ENCODE measurements at places on chromosomes 4 and X.

DNA sequence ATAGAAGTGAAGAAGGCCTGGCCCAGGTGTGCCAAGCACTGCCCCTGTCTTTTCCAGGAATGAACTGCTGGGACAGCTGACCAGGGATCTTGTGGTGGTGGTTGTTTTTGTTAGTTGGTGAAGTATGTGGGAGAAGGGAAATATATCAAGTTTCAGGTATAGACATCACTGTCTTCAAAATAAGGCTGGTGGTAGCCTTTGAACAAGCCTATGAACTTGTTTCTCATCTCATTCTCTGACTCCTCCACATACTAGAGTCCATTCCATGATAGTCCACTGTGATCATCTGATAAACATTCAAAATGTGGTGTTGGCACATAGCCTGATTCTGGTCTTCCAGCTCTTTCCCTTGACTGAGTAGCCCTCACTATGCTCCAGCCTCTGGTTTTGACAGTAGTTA lies 303.7 kb downstream of the CAMK2D start:
- no peak for DNase-seq

DNA sequence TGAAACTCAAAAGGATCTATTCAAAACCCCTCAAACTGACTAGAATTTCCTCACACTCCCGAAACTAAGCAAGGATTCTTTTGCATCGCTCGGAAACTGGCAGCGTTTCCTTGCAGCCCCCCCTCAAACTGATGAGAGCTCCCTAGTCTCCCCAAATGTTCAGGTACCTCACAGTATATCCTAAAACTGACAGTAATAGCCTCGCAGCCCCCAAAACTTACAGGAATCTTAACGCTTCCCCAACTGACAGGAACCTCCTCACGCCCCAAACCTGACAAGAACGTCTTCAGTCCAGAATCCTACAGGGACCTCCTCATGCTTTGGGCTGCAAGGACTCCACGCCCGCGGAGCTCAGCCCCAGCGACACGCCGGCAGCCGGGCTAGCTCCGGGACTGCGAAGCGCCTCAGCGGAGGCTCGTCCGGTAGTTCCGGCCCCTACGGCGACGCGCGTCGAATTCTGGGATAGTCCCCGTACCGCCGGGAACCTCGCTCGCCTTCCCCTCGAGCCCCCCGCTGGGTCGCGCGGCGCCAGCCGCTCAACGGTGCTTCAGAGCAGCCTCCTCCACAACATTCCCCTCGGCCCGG lies 640 bp downstream of the PHF8 start:
- DNase-seq, result peak; percentile 38

DNA sequence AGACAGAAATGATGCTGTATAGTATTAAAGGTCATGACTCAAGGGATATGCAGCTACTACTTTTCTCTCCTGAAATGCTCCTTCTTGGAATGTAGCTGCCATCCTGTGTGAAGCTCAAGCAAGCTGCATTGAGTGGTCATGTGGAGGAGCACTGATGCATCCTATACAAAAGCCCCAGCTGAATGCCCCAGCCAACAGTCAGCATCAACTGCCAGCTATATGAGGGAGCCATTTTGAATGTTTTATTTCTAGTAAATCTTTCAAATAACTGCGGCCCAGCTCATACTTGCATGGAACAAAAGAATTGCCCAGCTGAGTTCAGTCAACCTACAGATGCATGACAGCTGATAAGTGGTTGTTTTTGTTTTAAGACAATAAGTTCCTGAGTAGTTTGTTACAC lies 165.0 kb upstream of the GEMIN8 start:
- DNase-seq, result no peak

GRCh38 chrX:110181459-110182137 lies 136.3 kb downstream of the AMMECR1 start:
- DNase-seq, result no peak

DNA sequence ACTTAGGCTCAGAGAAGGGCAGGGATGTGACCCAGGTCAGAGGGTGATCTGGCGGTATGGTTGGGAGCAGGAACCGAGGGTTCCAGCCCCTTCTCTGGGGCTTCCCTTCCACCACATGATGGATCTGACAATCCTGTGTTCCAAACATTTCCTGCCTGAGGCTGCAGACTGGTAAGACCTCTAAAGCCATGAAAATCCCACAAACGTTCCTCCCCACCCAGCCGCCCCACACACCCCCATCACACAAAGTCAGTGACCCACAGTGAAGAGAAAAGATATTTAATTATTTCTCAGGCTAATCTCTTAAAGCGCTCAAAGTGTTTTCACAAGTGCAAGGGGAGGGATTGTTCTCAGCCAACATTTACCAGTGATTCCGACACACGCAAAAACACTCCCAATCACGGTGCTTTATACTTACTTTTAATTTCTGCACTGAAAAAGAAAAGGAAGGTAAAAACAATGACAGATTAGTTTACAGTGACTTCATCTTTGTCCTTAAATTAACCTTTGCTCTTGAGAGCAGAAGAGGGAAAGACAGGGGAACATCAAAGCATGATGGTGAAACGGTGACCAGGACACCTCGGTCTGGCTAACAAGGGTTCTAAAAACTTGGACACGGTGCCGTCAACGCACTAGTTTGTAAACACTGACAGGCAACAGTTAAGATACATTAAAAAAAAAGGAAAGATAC lies 42.4 kb downstream of the WDR1 start:
- DNase-seq, result no peak

GRCh38 chrX:145502670-145503069 lies 255.4 kb downstream of the SPANXN1 start:
- no peak for DNase-seq

DNA sequence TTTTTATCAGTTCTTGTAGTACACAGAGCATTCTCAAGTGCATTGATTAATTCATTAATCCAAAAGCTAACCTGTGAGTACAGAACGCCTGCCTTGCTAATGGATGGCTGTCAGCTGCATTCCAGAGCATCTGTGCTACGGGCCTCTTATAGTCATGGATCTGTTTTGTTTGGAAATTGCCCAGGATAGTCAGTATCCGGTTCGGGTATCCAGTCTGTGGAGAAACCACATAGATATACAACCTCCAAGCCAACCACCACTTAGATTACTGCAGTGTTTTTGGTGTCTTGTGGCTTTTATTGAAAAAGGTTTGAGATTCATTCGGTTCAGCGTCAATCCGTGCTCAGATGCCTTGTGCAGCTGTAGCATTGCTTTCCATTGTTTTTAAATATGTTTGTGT lies 4.0 kb downstream of the LAP3 start:
- no peak for DNase-seq

DNA sequence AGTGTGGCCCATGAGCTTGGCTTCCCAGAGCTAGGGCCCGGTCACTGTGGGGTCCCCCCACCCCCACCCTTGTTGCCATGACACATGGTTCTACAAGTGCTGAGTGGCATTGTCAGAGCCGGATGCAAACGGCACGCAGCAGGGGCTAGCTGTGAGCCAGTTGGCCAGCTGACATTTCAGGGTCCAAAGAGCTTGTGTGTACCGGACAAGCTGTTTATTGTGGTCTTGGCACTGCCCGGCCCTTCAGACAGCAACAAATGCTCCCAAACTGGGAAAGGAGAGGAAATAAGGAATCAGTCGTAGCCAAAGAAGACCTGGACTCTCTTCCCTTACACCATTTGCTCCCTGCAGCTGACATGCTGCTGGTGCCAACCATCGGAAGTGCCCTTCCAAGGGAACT lies 36.8 kb downstream of the TSC22D3 start:
- no peak for DNase-seq

Measured in activated naive CD4-positive, alpha-beta T cell treated with Interleukin-2 at 50 U/mL for 16 hours (primary cell).